ENCODE measurements at places on chromosomes 5 and 9.
A peak's percentile ranks its signal among the peaks of the same experiment; 100 is the strongest.

DNA sequence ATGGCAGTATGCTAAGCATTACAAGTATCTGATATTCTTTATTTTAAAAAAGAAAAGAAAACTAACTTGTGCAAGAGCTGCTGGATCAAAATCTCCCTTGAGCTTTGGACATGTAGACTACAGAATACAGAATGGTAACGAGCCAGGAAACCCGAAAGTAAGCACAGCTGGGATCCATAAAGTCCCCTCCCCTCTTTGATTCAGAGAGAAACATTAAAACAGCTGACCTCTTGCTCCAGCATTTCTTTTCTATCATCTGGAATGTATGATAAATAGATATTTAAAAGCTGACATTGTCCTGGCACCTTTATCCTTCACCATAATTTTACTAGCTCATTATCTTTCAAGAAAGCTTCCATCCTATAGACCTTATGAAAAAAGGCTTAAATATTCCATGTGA, 28.2 kb upstream of the LPAR1 start:
- no peaks in the 10 kb centered on the region for H3K4me1 ChIP-seq
- H3K4me3 ChIP-seq, result no peak overlapping the region
- no peaks in the 10 kb centered on the region for H3K27me3 ChIP-seq
- no peaks in the 10 kb centered on the region for H3K36me3 ChIP-seq
- no peak overlapping the region for H3K27ac ChIP-seq

DNA sequence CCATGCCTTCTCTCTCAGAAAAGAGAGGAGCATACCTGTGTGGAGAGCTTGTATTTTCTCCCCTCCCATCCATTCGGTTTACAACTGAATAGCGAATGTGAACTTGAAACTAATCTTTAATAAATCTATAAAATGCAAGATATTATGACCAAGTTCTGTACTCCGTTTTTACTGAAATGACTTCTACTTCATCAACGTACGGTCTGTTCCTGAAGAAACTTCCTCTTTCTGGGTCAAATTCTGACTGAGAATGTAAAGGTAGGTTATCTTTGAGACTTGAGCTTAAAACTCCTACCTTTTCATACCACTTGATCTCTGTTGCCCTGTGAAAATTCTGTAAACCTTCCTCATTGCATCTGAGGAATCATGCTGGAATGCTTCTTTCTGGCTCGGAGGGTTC, 4.2 kb upstream of the CTNNAL1 start:
- no peak overlapping the region for H3K4me3 ChIP-seq
- peaks cover 26% of the 10 kb centered on the region for H3K36me3 ChIP-seq
- H3K27ac ChIP-seq, result no peak overlapping the region
- H3K4me1 ChIP-seq, result peaks cover 12% of the 10 kb centered on the region
- no peak for DNase-seq

- H3K27ac ChIP-seq, result no peak overlapping the region
- H3K27me3 ChIP-seq, result peaks cover 21% of the 10 kb centered on the region
- no peak for DNase-seq
- H3K4me3 ChIP-seq, result no peak overlapping the region
- no peaks in the 10 kb centered on the region for H3K36me3 ChIP-seq
- H3K4me1 ChIP-seq, result no peaks in the 10 kb centered on the region
Observed at GRCh38 chr9:76608575-76609273, 149.7 kb downstream of the GCNT1 start.

- peak overlapping the region; percentile 97 for H3K27ac ChIP-seq
- peak overlapping the region; percentile 94 for H3K4me3 ChIP-seq
- H3K27me3 ChIP-seq, result no peaks in the 10 kb centered on the region
- peak; percentile 42 for DNase-seq
- H3K4me1 ChIP-seq, result peaks cover 65% of the 10 kb centered on the region
- H3K36me3 ChIP-seq, result peaks cover 26% of the 10 kb centered on the region
Observed at GRCh38 chr5:148384380-148384737, 601 bp downstream of the FBXO38 start.

GRCh38 chr9:73451003-73451402, 299.3 kb downstream of the ANXA1 start:
- H3K4me1 ChIP-seq, result no peaks in the 10 kb centered on the region
- H3K36me3 ChIP-seq, result no peaks in the 10 kb centered on the region
- H3K4me3 ChIP-seq, result no peak overlapping the region
- no peak for DNase-seq

- peaks cover 65% of the 10 kb centered on the region for H3K27me3 ChIP-seq
- H3K27ac ChIP-seq, result peak within 1 kb of the TSS; percentile 100
- peak; percentile 74 for DNase-seq
- peak within 1 kb of the TSS; percentile 98 for H3K4me3 ChIP-seq
Observed at GRCh38 chr9:21993893-21994555, at the start of gene CDKN2A. Gene CDKN2A, minus strand, starts transcription at chr9:21994392.

DNA sequence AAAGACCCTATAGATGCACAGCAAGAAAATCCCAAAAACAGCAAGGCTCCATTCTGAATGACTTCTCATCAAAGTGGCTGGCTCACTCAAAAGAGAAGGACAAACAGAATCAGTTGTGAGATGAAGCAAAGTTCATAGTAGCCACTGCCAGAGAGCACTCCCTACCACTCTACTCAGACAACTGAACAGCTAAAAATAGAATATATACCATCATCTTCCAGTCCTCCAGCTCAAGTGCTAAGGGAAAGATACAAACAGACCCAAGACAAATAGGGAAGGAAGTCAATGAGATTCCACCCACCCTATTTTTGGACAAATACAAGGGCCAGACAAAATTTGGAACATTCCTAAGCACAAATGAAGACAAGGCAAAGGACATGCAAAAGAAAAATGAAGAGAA, 20.6 kb downstream of the GNAQ start:
- H3K27me3 ChIP-seq, result no peaks in the 10 kb centered on the region
- peaks cover 40% of the 10 kb centered on the region for H3K4me1 ChIP-seq
- no peak for DNase-seq

- H3K27me3 ChIP-seq, result no peaks in the 10 kb centered on the region
- H3K4me3 ChIP-seq, result no peak overlapping the region
- no peak for DNase-seq
- H3K27ac ChIP-seq, result no peak overlapping the region
- H3K4me1 ChIP-seq, result peaks cover 5% of the 10 kb centered on the region
- peaks cover 9% of the 10 kb centered on the region for H3K36me3 ChIP-seq
Observed at GRCh38 chr9:32430720-32431119, 46.3 kb downstream of the ACO1 start.

- DNase-seq, result peak; percentile 19
- peaks cover 66% of the 10 kb centered on the region for H3K27me3 ChIP-seq
- peak overlapping the region; percentile 48 for H3K4me3 ChIP-seq
- no peaks in the 10 kb centered on the region for H3K36me3 ChIP-seq
- H3K27ac ChIP-seq, result no peak overlapping the region
Observed at GRCh38 chr5:172453206-172453985, 929 bp downstream of the SH3PXD2B start.

DNA sequence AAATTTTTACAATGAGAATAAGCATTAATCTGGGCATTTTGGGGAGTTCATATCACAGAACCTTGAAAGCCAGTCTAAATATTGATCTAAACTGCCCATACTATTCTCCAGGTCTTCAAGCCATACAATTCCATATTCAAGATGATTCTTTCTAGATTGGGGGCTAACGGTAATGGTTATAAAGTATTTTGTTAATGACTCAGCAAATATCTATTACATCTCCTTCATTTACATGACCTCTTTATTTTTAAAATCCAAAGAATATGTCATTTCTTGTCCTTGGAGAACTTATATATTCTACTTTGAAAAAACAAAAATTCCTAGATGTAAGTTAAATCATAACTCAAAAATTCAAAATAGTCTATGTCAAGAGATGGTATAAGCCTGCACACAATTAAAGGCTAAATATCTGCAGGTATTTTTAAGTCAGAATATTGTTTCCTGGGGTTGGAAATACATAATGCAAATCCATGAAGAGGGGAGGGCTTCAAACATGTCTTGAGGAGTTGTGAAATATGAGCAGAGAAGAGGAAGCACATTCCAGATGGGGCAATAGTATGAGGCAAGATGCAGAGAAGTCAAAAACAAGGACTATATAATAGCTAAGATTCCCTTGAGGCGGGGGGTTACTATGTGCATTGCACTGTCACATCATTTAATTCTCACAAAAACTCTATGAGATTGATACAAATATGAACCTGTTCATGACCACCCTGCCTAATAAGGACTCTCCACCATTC, 526.4 kb downstream of the NR2F1-AS1 start:
- H3K4me3 ChIP-seq, result no peak overlapping the region
- no peak overlapping the region for H3K27ac ChIP-seq
- no peaks in the 10 kb centered on the region for H3K27me3 ChIP-seq
- no peak for DNase-seq
- no peaks in the 10 kb centered on the region for H3K4me1 ChIP-seq

DNA sequence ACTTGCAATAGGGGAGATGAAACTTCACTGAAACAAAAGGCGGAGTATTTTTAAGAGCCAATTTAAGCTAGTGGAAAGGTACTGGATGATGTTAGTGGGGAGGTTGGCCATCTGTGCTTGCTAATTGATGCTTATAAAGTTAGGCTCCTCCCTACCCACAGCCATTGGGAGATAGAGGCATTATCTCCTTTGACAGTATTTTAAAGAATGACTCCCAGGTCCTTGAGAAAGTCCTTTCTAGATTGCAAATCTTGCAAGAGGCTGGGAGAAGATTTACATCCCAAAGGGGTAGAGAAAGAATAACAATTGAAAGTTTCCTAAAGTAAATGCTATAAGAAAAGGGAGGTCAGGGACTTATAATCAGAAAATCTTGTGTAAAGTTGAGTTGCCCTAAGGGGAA, 282.6 kb downstream of the BRINP1 start:
- no peak overlapping the region for H3K4me3 ChIP-seq
- no peaks in the 10 kb centered on the region for H3K4me1 ChIP-seq
- no peak for DNase-seq
- no peak overlapping the region for H3K27ac ChIP-seq

DNA sequence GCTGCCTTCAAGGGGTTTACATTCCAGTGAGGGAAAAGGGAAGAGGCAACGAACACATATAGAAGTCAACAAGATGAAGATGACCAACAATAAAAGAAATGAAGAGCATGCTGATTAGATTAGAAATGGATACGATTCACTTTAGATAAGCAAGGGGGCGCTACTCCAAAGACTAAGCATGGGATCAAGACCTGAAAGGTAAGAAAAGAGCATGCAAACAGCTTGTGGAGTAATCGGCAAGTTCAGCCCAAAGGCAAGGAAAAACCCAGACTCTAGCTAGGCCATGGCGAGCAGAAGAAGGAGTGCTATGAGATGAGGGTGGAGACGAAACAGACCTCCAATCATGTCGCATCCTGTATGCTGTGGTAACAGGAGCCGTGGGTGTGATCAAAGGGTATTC, 124.4 kb downstream of the FANCC start:
- H3K4me3 ChIP-seq, result no peak overlapping the region
- no peak overlapping the region for H3K27ac ChIP-seq
- H3K36me3 ChIP-seq, result peaks cover 7% of the 10 kb centered on the region
- no peaks in the 10 kb centered on the region for H3K27me3 ChIP-seq
- H3K4me1 ChIP-seq, result peaks cover 44% of the 10 kb centered on the region
- no peak for DNase-seq

- no peaks in the 10 kb centered on the region for H3K4me1 ChIP-seq
- no peak overlapping the region for H3K4me3 ChIP-seq
- H3K27ac ChIP-seq, result no peak overlapping the region
- DNase-seq, result no peak
Observed at GRCh38 chr9:107105784-107106183, 177.3 kb upstream of the RAD23B start.

GRCh38 chr9:72996684-72997314, 43.9 kb upstream of the ALDH1A1 start:
- H3K36me3 ChIP-seq, result no peaks in the 10 kb centered on the region
- DNase-seq, result no peak
- no peak overlapping the region for H3K4me3 ChIP-seq

- H3K4me3 ChIP-seq, result no peak overlapping the region
- H3K36me3 ChIP-seq, result no peaks in the 10 kb centered on the region
- H3K27ac ChIP-seq, result no peak overlapping the region
- no peak for DNase-seq
Observed at GRCh38 chr5:97125125-97125683, 17.2 kb downstream of the LIX1 start.

DNA sequence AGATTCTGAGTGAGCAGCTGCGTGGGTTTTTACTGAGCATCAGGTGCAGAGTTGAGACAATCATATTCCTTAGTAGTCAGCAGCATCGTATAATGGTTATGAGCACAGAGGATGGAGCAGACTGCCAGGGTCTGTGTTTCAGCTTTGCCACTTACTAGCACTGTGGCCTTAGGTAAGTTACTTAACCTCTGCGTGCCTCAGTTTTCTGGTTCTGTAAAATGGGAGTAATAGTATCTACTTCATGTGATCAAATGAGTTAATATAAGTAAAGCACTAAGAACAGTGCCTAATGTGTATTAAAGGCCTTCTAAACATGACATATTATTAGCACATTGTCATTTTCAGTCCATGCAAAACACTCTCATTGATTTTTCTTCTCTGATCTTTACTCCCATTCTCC, 4.8 kb upstream of the BTF3 start:
- no peak overlapping the region for H3K4me3 ChIP-seq
- no peak for DNase-seq
- H3K4me1 ChIP-seq, result peaks cover 15% of the 10 kb centered on the region
- H3K27me3 ChIP-seq, result peaks cover 28% of the 10 kb centered on the region
- H3K36me3 ChIP-seq, result peaks cover 4% of the 10 kb centered on the region

DNA sequence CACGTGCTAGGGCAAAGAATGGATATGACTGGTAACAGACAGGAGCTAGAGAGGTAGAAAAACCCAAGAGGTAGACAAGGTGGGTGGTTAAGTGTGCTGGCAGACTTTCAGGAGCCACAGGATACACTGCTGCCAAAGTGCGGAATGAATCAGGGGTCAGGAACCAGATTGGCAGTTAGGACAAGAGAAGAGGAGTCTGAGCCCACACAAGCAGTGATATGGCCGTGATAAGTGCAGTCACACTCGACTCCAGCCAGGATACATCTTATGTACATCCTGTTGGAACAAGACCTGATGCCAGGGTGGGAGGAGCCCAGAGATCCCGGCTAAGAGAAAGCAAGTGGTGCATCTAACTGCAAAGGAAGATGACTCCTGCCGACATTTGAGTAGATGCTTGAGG, 10.0 kb downstream of the SLIT3 start:
- no peaks in the 10 kb centered on the region for H3K4me1 ChIP-seq
- peaks cover 4% of the 10 kb centered on the region for H3K27me3 ChIP-seq
- DNase-seq, result no peak
- no peak overlapping the region for H3K27ac ChIP-seq

All from activated naive CD4-positive, alpha-beta T cell treated with anti-CD3 and anti-CD28 coated beads, Interleukin-2, amount 10 ng/mL, durations not matched to agents 7 days and 5 days (primary cell).